BJ (cell line): ENCODE measurements at places on chromosomes 7 and 10. TPM values are rescaled to one million over a fixed set of nuclear protein-coding genes. Genes with fewer than 3 reads are reported as not detected.

DNA sequence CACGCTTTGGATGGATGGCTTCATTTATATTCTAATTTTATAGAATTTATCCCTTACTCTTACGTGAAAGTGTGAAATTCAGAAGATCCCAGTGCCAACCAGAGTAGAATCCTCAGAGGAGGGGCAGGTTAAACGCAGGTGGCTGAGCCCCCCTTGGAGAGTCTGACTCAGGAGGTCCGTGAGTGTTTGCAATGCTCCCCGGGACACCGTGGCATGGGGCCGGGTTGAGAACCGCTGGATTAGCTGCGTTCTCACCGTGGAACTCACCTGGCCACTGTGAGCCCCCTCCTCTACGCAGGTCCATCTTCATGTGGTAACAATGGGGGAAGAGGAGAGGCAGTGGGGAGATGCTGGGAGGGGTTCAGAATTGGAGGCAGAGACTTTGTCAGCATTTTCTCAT is 638.0 kb upstream of the MKI67 start:
- DNase-seq: no peak

- DNase-seq: no peak
Observed at GRCh38 chr10:101710059-101710695, 15.2 kb upstream of the FBXW4 start.

GRCh38 chr10:14397066-14397465 is 66.3 kb upstream of the FRMD4A start:
- peak; percentile 98 for DNase-seq

DNA sequence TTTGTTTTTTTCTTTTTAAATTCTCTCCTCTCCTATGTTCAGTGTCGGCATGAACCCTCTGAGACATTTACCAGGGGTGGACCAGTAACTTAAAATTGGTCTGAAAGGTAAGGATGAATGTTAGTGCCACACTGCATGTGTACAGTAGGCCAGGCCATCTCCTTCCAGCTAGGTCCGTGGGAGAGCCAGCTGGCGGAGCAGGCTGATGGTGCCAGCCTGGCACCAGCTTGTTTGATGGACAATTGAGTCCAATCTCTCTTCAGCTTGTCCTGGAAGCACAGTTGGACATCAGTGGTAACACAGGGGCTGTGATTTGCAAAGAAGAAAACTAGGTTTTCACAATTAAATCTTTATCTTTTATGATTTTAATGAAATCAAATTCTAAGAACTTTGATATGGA is 136.5 kb downstream of the CNNM2 start:
- no peak for DNase-seq

Gene RBP3
- polyA plus RNA-seq: not detected in 2 replicates

Gene DPYSL4
- 3.4 and 5.3 TPM in 2 replicates for polyA plus RNA-seq

Gene ANKRD61
- 0.31 and 0.40 TPM in 2 replicates for polyA plus RNA-seq
